ENCODE measurements at places on chromosomes 3 and 15. TPM values are rescaled to one million over a fixed set of nuclear protein-coding genes. Genes with fewer than 3 reads are reported as not detected.

Gene CHST2
- total RNA-seq: 9.5 TPM

Gene UTS2B
- not detected for total RNA-seq

Gene DOCK3
- total RNA-seq: not detected

Gene BBS4
- total RNA-seq: 11.7 TPM

Gene CLDN18
- not detected for total RNA-seq

Gene SEMA6D
- 2.9 TPM for total RNA-seq

Gene USP13
- total RNA-seq: 3.8 TPM

Gene TM2D3
- 25.1 TPM for total RNA-seq

Gene BOC
- total RNA-seq: 5.2 TPM

Gene KNL1
- total RNA-seq: 23.4 TPM

Gene ENTPD3
- 12.2 TPM for total RNA-seq

Gene NBEAL2
- total RNA-seq: 18.3 TPM

Gene NAA50
- 149 TPM for total RNA-seq

Gene UROC1
- not detected for total RNA-seq

Gene EFCC1
- not detected for total RNA-seq

Gene SLC12A6
- total RNA-seq: 4.2 TPM

Gene ZMYND10
- 0.11 TPM for total RNA-seq

Gene AQP9
- 0.08 TPM for total RNA-seq

Gene ANKDD1A
- total RNA-seq: 0.47 TPM

Gene LEKR1
- 0.30 TPM for total RNA-seq

Gene SEMA3B
- total RNA-seq: 3.5 TPM

Gene CSTA
- 486 TPM for total RNA-seq

Gene RNU5B-1
- total RNA-seq: not detected

Gene C15orf62
- not detected for total RNA-seq

Gene SKOR1
- not detected for total RNA-seq

Gene PRSS50
- not detected for total RNA-seq

Gene ASB14
- total RNA-seq: not detected
